ENCODE measurements at places on chromosomes 7 and 10.

GRCh38 chr7:16071246-16071857, 350.0 kb downstream of the CRPPA start:
- DNase-seq, result peak; percentile 64

DNA sequence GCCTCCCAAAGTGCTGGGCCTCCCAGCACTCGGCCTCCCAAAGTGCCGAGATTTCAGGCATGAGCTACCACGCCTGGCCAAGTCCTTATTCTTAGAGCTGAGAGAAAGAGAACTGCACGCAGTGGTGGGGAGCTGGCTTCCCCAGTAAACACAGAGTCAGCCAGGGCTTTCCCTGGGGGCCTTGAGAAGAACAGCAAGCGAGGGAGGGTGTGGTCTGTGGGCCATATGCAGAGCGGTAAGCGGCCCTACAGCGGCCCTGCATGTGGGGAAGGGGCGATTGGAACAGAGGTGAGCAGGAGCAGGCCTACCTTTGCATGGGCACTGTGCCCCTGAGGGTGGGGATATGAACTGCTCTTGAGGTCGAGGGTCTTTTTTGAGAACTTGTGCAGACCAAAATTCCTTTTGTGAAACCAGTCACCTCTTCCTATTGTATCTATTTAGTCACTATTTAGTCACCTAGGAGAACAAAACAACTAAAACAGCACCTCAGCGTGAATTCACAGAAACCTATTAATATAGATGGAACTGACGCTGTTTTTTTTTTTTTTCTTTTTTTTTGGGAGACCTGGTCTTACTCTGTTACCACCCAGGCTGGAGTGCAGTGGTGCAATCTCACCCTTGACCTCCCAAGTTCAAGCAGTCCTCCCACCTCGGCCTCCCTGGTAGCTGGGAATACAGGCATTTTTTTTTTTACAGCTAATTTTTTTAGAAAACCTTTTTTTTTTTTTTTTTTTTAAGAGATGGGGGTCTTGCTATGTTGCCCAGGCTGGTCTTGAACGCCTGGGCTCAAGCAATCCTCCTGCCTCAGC, 36.9 kb upstream of the SH2D4B start:
- DNase-seq, result no peak

DNA sequence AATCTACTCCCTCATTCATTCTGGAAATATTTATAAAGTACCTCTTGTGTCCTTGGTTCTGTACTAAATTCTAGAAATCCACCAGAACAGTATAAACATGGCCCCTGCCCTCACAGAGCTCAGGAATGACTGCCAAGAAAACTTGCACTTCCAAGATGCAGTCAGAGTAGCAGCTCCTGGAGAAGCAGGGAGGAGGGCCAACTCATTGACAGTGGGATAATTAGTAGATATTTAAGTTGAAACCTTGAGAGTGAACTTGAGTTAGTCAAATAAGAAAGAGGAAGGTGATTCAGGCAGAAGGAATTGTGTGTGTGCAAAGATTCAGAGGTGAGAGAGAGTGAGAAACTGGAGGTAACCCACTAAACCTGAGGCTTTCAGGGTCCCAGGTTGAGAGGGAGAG, 182.2 kb upstream of the INHBA start:
- no peak for DNase-seq

- no peak for DNase-seq
These were observed 48.5 kb downstream of the CPEB3 start for GRCh38 chr10:92242380-92242779.

DNA sequence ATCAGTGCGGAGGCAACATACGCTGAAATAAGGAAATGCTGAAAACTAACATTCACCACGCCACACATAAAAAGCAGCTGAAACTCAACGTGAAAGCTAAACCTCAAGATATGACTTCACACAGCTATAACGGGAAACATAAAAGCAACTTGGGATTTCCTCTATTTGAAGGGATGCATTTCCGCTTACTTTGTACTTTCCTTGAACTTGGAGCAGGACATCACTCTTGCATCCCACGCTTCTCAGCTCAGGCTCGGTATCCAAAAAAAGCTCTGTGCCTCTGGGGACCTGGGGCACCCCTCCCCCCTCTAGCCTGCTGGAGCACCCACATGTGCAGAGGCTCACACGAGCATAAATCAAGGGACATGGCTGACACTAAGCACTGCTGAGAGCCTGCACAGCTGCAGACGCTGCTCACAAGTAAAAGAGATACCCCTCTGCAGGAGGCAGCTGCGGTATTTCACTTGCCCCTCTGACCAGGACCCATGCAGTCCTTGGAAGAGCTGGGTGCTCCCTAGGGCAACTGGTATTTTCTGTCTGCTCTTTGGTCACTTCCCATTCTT, 34.2 kb downstream of the PARD3 start:
- DNase-seq, result no peak

- DNase-seq, result no peak
These were observed 8.9 kb upstream of the TRIM8 start for GRCh38 chr10:102635377-102635776.

- DNase-seq, result no peak
These were observed 66.2 kb downstream of the SH3PXD2A start for GRCh38 chr10:103789161-103789560.

GRCh38 chr10:1324903-1325302, 268.7 kb downstream of the WDR37 start:
- DNase-seq, result no peak

- no peak for DNase-seq
These were observed 897.8 kb downstream of the SORCS3 start for GRCh38 chr10:105538874-105539273.

- no peak for DNase-seq
These were observed 93.7 kb upstream of the RPA3 start for GRCh38 chr7:7812112-7812511.

- no peak for DNase-seq
These were observed 604.6 kb downstream of the GRID1 start for GRCh38 chr10:85761906-85762445.

DNA sequence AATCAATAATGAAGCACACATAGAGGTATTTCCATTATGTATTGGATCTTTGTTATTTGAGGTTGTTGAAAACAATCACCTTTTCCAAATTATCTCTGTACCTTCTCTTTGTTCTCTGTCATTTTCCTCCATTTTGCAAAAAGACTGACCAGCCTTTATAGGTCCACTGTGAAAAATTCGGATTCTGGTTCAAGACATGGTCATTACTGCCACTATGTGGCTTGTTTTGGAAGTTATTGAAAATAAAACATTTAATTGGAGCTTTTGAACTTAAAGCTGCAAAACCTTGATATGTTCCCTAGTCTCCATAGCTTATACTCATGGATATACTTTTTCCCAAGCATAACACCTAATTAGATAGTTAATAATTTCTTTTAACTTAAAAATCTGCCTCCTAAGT, 1094.4 kb downstream of the NRG3 start:
- DNase-seq, result no peak

DNA sequence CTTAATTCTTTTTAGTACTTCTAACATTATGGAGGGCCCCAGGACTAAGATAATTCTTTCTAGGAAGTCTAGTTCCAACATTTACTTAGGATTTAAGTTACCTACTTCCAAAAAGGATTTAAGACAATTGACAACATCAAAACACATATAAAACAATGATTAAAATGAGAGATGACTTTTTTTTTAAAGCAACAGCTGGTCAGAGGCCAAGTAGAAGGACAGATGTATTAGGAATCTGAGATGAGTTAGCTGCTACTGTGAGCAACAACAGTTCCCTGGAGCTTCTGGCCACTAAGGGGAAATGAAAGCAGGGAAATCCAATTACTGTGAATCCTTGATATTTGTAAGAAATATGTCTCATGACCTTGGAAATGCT, 222.3 kb downstream of the PHTF2 start:
- DNase-seq, result no peak

DNA sequence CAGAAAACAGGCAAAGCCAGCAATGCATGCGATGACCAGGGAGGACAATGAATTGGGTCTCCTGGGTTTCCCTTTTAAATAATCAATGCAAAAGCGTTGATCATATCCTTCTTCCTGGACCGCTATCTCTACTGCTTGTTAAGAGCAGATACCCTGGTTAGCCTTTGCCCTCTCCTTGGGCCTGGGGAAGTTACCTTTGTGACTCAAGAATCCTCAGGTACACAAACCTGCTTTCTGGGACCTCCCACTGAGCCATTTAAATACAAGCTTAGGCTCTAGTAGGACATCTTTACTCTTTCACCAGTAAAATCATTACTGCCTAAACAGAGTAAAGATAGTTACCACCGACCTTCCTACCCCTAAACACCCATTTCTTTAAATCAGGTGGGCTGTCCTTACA, 173.9 kb downstream of the WNT2 start:
- no peak for DNase-seq

DNA sequence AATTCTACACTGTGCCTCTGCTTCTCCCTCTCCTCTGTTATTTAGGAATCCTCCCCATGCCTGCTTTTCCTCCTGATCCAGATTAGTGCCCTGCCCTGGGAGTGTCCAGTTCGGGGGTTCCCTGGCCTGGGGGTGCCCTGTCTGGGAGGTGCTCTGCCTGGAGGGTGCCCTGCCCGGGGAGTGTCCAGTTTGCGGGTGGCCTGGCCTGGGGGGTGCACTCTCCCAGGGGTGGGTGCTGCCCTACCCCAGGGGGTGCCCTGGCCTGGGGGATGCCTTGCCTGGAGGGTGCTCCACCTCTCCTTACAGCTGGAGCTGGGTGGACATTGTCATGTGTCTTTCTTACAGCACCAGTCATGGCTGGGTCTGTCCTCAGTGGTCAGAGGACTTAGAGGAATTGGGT, 20.2 kb downstream of the RAMP3 start:
- DNase-seq, result no peak

- DNase-seq, result no peak
These were observed at the start of gene KLF6 for GRCh38 chr10:3784510-3785250. Gene KLF6, minus strand, starts transcription at chr10:3785209. Its CDS starts 195 bp downstream, at chr10:3785014.

DNA sequence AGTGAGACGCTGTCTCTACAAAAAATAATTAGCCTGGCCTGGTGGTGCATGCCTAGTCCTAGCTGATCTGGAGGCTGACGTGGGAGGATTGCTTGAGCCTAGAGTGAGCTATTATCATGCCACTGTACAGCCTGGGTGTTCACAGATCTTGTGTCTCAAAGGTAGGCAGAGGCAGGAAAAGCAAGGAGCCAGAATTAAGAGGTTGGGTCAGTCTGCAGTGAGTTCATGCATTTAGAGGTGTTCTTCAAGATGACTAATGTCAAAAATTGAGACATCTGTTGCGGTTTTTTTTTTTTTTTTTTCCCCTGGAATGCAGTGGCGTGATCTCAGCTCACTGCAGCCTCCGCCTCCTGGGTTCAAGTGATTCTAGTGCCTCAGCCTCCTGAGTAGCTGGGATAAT, 5.4 kb downstream of the PPIA start:
- no peak for DNase-seq

GRCh38 chr10:119521443-119522204, 20.9 kb downstream of the RGS10 start:
- no peak for DNase-seq

DNA sequence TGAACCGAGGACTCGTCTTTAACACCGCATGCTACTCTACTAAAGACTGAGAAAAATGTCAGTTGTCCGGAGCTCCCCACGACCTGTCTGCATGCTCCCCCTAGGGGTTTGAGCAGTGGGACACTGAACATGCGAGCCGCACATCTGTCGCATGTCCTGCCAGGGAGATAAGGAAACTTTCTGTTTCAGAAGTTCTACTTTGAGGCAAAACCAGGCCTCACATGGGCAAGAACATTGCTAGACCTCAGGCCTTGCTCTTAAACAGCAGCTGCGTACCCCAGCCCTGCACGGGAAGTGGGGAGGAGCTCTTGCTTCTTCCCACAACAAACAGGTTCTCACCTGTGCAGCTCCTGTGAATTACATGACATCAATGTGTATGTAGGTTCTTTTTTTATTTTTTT, 30.3 kb upstream of the HERPUD2 start:
- DNase-seq, result no peak

DNA sequence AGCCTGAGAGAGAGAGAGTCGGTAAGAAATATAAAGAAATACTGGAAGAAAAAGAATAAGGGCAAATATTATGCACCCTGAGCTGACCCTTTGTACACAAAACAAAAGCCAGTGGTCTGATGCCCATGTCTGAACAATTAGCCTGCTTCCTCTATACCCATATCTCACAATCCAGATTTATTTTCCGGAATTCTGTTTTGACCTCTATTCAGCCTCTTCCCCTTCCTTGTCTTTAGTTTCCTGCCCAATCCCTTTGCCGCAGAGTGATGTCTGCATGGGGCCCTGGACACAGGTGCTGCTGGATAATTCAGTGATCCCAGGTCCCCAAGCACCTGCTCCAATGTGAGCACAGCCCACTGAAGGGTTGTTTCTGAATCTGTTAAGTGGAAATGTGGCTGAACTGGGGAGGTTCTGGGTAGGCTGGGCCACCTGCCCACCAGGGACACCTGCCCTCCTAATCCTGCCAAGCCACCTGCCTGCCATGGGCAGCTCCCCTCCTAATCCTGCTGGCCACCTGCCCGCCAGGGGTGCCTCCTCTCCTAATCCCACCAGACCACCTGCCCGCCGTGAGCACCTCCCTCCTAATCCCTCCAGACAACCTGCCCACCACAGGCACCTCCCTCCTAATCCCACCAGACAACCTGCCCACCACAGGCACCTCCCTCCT, 23.0 kb downstream of the ADGRA1 start:
- no peak for DNase-seq

DNA sequence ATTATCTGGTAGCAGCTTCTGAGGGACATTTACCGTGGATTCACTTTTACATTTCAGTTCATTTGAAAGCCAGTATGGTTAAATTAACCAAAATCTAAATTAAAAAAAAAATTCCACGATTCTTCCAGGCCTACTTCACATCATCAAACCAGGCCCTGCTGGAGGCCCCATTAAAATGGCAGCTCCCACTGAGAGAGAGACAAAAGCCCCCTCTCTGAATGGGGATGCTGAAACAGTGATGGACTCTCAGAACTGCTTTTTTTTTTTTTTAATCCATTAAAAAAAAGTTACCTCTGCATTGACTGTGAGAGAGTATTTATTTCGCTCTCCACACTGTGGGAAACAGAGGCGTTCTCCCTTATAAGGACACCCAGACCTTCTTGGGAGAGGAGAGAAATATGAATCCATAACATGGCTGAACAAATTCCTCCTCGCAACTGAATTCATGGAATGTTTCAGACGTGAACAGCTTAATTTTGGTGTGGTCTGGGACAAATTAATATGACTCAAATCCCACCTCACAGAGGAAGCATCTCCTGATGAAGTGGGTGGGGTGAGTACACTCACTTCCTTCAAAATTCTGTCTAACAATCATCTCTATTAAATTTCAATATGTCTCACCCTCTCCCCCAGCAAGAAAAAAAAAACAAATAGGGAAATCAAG, 73.5 kb downstream of the SAMD9 start:
- DNase-seq, result no peak

DNA sequence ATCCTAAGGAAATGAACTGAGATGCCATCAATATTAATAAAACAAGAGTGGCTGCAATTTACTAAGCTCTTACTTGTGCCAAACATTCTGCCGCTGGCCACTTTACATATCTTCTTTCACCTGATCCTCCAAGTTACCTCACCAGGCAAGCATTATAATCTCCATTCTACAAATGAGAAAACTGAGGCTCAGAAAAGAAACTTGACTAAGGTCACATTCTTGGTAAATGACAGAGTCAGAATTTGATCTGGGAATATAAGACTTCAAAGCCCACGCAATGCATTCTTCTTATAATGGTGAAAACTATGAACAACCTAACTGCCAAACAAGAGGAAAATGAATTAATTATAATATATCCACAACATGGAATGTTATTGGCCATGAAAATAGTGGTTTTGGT, 46.1 kb upstream of the SMNDC1 start:
- no peak for DNase-seq

- DNase-seq, result no peak
These were observed 22.7 kb downstream of the OGDHL start for GRCh38 chr10:49739426-49739825.

- DNase-seq, result no peak
These were observed 750 bp upstream of the CDK14 start for GRCh38 chr7:90595342-90595800.
